ENCODE measurements at places on chromosomes 6 and 20. TPM values are rescaled to one million over a fixed set of nuclear protein-coding genes. Genes with fewer than 3 reads are reported as not detected.

DNA sequence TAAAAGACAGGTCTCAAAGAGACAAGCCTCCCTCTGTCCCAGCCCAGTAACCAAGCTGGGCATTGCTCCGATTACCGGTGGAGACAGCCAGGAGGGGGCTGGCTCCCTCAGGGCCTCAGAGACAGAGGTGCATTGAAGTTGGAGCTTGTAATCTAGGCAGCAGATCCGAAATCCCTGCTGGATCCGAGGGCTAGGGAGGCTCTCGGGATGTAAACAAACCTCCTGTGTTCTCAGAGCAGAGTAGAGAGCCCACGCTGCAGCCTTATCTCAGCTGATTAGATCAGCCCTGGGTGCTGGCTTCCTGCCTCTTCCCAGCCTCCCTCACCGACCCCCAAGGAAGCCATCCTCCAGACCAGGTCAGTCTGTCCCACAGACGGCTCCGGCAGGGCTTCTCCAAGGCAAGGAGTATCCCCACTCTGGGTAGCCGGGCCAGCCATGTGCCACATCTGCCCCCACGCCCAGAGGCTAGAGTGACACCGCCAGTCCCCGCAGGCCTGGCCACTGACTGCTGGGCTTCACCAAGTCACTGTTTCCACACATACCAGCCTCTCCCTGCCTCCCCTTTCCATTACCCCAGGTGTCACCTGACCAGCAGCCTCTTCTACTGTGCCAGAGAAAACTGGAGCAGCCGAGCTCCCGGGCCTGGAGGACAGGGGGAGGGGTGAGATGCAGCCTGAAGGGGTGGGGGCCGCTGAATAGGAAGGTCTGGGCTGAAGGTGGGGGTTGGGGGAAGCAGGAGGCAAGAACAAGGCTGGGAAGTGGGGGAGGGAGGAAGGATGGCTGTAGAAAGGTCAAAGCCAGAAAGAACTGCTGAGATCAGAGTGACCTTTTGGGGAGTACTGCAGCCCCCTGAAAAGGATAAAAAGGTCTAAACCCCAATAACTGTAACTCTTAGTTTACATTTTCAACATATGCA lies 6.0 kb downstream of the SDC4 start:
- peak; percentile 84 for DNase-seq

- no peak for DNase-seq
These were observed 92.4 kb downstream of the PRND start for GRCh38 chr20:4813863-4814695.

DNA sequence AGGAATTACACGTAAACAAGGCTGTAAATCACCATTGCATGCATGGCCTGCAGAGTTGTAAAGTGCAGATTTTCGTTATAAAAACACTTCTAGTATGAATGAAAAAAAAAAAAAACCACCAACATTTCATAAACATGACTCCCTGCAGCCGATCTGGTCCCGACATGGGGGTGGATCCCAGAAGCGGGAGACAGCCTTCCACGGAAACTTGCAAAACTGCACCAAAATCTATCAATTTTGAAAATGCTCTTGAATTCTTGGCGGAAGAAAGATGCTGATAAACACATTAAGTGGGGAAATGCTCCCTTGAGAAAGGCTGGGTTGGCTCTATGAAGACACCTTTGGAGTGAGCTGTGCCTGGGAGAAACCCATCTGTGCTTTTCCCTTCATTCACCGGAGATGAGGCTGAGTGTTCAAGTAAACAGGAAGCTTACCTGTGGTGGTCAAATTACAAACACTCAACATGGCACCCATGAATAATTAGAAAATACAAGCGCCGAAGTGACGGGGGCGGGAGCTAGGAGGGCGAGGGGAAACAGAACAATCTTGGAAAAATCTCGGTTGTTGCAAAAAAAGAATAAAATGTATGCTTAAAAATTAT lies 845 bp upstream of the ANKRD60 start:
- DNase-seq = no peak

DNA sequence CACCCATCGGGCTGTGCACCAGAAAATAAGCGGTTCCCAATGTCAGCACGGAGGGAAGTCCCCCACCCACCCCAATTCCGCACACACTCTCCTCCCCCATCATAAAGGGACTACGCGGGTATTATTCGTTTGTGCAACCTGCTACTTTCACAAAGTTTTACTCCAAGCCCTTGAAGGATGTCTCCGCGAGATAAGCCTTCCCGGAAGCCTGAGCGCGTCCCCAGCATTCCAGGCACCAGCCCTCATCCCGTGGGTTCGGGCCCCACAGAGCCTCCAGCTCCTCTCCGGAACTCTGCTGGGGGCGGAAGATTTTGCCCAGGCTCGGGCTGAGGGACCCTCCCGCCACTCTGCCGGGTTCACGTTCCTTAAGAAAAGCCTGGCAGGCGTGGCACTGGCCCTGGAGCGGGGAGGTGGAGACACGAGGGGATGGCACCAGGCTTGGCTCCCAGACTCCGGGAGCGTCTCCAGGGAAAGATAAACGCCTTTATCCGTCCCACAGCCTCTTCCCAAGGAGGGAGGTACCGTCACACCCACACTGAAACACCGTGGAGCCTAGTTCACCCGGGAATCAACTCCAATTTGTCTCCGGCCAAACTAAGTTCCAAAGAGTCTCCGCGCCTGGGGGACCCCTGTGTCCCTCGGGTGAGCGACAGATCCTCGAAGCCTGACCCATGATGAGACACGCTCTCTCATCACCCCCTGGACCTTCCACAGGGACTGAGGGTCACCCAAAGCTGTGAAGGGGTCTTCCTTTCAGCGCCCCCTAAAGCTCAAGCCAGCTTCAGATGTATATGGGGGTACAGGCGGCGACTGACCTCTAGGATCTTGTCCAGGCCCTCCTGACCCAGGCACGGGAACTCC lies 934 bp downstream of the KCNK5 start:
- no peak for DNase-seq

- DNase-seq = no peak
These were observed 193.9 kb upstream of the KCNG1 start for GRCh38 chr20:51216850-51217249.

The NHLRC1 gene
- total RNA-seq = 1.9 TPM
